ENCODE measurements at places on chromosomes 11 and 22.

DNA sequence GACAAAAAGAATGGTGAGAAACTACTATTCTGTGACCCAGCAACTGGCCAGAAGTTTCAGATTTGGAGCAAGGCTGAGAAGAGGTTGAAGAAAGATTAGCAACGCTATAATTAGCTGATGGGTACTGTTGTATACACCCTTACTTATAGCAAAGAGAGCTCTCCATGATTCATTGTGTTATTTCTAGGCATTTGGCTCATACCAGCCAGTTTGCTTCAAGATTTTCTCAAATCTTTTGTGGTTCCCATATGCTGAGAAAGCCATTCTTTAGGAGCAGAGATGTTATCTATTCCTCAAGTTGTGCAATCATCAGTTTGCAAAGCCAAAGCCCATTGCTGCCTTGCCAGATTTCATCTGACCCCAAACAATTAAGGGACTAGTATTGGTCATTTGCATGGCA lies 179.4 kb downstream of the ETS1 start:
- no peak for DNase-seq
- H3K36me3 ChIP-seq, result no peaks in the 10 kb centered on the region
- H3K27ac ChIP-seq, result no peak overlapping the region
- H3K4me1 ChIP-seq, result peaks cover 13% of the 10 kb centered on the region

DNA sequence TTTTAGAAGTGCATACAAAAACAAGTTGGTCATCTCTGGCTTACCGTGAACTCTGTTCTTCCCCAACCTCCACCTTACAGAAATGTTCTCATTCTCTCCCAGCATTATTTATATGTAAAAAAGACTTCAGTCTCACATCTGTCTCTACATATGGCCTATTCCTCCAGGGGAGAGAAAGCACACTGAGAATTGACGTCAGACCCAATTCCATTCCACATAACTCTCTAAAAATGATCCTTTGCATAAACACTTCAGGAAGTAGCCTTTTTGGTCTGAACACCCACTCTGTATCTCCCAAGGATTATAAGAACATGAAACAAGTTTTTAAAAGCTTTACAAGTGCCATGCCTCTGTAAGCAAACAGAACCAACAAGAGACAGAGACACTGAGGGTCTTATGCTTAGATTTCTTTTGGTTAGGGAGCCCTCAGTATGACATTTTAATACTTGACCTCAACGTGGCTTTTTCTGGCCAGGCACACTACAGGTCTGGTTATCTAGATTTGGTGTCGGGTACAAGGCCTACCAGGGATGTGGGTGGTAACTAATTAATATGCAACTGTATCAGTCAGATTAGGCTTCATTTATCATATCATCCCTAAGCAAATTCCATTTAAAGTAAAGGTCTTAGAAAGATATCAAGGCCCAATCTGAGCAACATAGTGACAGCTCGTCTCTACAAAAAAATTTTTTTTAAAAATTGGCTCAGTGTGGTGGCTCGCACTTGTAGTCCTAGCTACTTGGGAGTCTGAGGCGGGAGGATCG lies 48.5 kb upstream of the PPP2R1B start:
- H3K27ac ChIP-seq, result no peak overlapping the region
- H3K4me1 ChIP-seq, result peaks cover 3% of the 10 kb centered on the region
- H3K36me3 ChIP-seq, result no peaks in the 10 kb centered on the region
- DNase-seq, result no peak
- no peaks in the 10 kb centered on the region for H3K27me3 ChIP-seq

GRCh38 chr22:22703715-22704114 lies 59.3 kb downstream of the GGTLC2 start:
- no peak for DNase-seq
- H3K36me3 ChIP-seq, result no peaks in the 10 kb centered on the region
- no peaks in the 10 kb centered on the region for H3K4me1 ChIP-seq
- no peak overlapping the region for H3K27ac ChIP-seq

- H3K4me1 ChIP-seq, result no peaks in the 10 kb centered on the region
- H3K27ac ChIP-seq, result no peak overlapping the region
- H3K4me3 ChIP-seq, result no peak overlapping the region
- no peaks in the 10 kb centered on the region for H3K36me3 ChIP-seq
- peak; percentile 70 for DNase-seq
These were observed 249.1 kb upstream of the TBCEL start for GRCh38 chr11:120774591-120775386.

- H3K27ac ChIP-seq, result no peak overlapping the region
- no peaks in the 10 kb centered on the region for H3K4me1 ChIP-seq
- DNase-seq, result no peak
These were observed 57.9 kb downstream of the SYTL2 start for GRCh38 chr11:85752890-85753581.

GRCh38 chr11:104956528-104956927 lies 11.8 kb downstream of the CASP4 start:
- H3K4me1 ChIP-seq, result no peaks in the 10 kb centered on the region
- H3K27ac ChIP-seq, result no peak overlapping the region
- DNase-seq, result no peak

- no peak overlapping the region for H3K27ac ChIP-seq
- H3K36me3 ChIP-seq, result no peaks in the 10 kb centered on the region
- DNase-seq, result no peak
- no peaks in the 10 kb centered on the region for H3K27me3 ChIP-seq
- no peak overlapping the region for H3K4me3 ChIP-seq
These were observed 113.7 kb downstream of the EFCAB6 start for GRCh38 chr22:43698403-43698802.

Measured in vagina (tissue), 2 donors.